SHP77 treated with DMSO at 0.1 percent for 48 hours (cell line): ENCODE measurements at places on chromosomes 7 and 10.

GRCh38 chr7:116552602-116553001, 27.8 kb downstream of the CAV1 start:
- DNase-seq: no peak

GRCh38 chr10:109784236-109784635, 139.1 kb downstream of the XPNPEP1 start:
- DNase-seq: no peak

DNA sequence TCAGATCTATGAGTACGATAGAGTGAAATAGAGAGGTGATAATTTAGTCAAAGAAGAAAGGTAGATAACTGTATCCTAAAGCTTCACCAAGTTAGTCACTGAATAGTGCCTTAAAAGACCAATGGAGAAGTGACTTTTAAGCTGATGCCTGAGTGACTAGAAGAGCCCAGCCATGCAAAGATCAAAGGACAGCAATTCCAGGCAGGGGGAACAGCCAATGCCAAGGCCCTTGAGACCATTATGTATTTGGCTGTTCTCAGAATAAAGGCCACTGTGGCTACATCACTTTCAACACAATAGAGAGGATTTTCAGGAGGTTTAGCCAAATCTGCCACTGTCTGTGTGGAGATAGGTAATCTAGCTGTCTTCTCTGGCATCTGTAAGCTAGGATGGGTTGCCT, 17.8 kb downstream of the HDAC9 start:
- DNase-seq: no peak

DNA sequence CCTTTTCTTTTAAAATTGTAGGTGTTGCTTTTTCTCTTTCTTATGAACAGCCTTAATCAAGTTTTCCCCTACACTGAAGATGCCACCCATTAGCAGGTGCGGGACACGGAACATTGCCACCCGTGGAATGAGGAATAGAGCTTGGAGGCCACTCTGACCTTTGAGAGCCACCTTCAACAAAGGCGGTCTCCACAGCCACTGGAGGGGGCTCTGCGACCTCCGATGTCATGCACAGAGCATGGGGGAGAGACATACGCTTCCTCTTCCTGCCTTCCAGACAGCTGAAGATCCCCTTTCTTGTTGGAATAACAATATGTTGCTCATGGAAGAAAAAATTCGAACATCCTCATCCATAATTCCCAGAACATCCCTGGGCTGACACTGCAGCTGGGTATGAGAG, 39.1 kb downstream of the ADARB2 start:
- DNase-seq: no peak

DNA sequence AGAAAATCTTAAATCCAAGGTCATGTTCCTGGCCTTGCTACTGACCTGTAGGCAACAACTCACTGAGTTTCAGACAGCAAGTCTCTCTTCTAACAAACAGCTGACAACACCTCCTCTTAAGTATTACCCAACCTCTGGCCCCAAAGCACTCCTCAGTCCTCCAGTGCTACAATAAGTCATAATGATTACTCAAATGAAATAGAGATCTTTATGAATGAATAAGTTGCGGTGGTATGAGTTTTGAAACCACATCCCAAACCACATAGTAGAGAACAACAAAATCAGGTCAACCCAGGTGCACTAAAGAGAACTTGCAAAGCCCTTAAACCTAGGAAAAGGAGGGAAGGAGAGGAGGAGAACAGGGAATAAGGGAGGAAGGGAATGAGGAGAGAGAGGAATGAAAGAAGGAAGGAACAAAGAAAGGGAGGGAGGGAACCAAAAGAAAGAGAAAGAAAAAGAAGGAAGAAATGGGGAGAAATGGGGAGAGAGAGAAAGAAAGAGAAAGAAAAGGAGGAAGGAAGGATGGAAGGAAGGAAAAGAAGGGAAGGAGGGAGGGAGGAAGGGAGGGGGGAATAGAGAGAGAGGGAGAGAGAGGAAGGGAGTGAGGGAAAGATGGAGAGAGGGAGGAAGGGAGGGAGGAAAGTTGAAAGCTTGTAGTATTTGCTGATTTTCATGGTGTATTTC, 142.8 kb upstream of the CALCR start:
- no peak for DNase-seq

GRCh38 chr7:45955286-45955685, 34.2 kb upstream of the IGFBP3 start:
- no peak for DNase-seq

DNA sequence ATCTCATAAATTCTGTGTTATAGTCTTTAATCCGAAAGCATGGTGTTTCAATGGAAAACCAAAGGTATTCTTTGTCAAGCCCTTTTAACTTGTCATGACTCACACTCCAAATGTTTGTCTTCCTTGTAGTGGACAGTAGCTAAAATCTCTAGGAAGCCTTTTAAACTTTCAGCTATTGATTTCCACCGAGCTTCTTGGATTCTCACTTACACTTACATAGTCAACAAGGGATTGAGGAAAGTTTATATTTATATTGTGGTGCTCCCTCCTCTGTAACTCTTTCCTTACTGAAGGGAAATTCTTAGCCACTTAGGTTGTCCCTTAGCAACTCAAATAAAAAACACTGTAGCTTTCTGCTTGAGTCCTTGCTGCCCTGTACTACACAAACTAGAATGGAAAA, 31.2 kb upstream of the GPR37 start:
- no peak for DNase-seq

DNA sequence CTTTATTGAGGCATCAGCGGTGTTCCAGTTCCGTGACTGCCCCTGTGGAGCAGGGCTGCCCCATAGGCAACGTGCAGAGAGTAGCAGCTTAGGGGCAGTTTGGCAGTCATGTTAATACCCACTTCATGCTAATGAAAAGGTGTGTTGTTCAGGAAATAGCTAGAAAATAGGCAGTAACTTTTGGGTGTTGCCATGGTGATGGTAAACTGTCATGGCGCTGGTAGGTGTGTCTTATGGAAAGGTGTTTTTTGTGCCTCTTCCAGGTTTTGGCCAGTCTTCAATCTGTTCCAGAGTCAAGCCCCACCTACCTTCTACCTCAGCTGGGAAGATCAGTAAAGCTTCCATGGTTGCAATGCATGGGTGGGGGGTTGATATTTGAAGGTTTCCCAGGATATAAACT, 36.3 kb upstream of the MINDY3 start:
- no peak for DNase-seq

DNA sequence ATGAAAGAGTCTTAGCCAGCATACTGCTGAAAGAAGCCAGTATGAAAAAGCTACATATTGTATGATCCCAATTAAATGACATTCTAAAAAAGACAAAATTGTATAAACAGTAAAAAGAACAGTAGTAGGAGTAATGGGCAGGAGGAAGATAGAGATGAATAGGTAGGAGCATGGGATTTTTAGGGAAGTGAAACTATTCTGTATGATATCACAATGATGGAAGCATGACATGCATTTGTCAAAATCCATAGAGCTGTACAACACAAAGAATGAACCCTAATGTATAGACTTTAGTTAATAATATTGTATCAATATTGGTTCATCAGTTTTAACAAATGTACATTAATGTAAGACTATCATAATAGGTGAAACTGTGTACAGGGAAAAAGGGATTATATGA, 147.9 kb downstream of the IMMP2L start:
- DNase-seq: no peak

- DNase-seq: no peak
Measured at GRCh38 chr10:48802611-48803071, 118.0 kb downstream of the WDFY4 start.

DNA sequence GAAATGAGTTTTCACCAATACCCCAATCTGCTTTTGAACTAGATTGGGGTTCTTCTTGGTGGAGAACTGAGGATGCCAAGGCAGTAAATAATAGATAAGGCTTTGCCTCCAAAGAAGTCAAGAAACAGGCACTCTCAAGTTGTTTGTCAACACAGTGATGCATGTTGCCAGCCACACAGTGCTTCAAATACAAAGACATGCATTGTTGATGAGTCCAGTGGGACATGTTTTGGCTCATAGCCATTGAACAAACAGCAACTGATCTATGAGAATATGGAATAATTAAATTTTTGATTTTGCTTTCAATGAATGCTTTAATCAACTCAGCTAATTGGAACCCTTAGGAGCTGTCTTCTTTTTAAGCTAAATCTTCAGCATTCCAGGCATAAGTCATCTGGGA, 346.4 kb downstream of the THSD7A start:
- DNase-seq: no peak

DNA sequence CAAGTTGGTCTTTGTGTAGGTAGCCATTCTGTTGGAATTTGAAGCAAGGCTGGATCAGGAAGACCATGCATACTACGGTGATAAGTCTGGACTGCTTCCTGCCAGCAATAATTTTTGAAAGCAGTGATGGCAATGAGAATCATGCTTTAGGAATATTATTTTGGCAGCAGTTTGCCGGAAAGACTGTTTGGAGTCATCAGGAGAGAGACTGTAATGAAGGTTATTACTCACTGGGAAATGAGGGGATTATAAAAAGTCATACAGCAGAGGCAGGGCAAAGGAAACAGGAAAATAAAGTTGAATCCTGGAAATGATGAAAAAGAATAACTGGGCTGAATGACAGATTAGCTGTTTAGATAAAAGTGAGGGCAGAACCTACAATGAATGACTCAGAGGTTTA, 1136.8 kb upstream of the AUTS2 start:
- DNase-seq: no peak

DNA sequence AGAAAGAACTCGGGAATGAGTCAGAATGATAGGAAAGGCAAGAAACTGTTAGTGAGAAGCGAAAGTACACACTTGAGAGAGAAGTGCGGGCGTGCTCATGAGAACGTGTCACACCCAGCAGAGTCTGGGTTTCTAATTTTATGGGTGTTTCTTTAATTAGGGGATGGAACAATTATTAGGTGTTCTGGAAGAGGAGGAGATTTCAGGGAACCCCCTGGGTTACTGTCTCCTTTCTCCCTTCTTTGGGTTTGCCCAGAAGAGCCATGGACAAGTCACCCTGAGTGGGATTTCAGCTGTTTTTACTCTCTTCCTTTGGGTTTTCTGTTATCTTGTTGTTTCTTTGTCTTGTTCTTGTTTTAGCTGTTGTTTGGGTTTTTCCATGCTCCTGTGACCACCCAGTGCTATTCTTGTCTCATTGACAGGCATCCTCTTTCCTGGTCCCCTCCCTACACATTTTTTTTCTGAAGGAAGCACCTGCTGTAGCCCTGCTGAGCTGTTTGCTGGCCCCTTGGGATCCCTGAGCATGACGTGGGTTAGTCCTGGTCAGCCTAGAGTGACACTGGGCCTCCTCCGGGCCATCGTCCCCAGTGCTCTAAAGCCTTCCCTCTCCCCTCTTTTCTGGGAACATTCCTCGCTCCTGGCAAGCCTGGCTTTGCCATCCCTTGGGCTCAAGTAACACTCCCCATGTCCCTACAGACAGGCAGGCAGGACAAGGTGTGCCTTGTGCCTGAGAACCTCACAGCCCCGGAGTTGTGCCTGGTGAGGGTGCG, 3.5 kb downstream of the SH2D4B start:
- no peak for DNase-seq

GRCh38 chr10:23951841-23952240, 257.1 kb upstream of the KIAA1217 start:
- no peak for DNase-seq

DNA sequence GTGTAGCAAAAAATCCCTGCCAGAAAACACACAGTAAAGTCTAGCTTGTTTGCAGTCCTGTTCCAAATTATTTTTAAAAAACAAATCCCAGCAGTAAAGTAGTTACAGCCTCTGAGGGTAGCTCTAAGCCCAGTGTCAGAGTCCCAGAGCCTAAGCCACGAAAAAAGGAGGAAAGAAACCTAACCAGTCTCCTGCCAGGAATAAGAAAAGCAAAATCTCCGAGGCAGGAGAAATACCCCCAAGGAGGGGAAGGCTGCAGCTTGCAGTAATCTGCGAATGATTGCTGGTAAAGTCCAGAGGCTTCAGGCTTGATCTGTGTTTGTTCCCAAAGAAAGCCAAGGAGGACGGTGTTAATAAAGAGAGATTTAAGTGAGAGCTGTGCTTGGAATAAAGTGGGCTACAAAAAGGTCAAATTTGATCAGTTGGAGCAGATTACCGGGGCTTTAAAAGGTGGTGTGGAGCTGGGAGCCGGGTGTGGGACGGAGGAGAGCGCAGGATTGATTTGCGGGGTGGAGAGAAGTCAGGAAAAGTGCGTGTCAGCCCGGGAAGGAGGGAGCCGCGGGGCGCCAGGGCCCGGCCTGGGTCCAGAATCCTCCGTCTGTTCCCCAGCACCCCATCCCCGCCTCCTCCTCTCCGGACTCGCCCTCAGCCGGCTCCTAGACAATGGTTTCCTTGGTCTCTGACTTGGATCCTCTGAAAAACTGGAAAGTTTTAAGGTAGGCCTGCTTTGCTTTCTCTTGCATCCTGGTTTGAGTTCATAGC, 219.4 kb upstream of the CELF2 start:
- DNase-seq: no peak

- DNase-seq: no peak
Measured at GRCh38 chr10:27457261-27457945, 46.7 kb upstream of the RAB18 start.

- no peak for DNase-seq
Measured at GRCh38 chr10:117652228-117653169, 110.0 kb downstream of the EMX2 start.

- no peak for DNase-seq
Measured at GRCh38 chr7:15757041-15758000, 70.8 kb upstream of the MEOX2 start.

DNA sequence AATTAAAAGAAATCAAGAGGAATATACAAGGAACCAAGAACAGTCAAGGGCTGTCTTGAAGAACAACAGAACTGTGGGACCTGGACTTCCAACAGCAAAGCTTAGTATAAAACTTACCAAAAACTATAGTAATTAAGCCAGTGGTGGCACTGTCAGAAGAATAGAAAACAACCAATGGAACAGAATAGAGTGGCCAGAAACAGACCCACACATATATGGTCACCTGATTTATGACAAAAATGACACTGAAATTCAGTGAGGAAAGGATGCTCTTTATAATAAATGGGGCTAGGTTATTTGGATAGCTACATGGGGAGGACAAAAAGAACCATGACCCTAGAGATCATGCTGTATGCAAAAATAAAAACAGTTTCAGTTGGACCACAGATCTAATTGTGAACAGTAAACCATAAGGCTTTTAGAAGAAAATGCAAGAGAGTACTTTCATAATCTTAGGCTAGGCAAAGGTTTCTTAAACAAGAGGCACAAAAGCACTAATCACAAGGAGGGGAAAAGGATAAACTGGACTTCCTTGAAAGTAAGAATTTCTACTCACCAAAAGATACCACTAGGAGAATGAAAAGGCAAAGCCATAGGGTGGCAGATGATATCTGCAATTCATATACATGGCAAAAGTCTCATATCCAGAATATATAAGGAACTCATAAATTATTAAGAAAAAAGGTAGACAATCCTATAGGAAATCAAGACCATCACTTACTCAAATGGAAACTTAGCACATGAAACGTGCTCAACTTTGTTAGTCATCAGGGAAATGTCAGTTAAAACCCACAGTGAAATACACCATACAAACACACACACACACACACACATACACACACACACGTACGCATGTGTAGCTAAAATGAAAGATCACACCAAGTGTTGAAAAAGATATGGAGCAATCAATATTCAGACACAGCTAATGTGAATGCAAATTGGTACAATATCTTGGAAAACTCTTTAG, 20.8 kb downstream of the HYCC1 start:
- DNase-seq: no peak

DNA sequence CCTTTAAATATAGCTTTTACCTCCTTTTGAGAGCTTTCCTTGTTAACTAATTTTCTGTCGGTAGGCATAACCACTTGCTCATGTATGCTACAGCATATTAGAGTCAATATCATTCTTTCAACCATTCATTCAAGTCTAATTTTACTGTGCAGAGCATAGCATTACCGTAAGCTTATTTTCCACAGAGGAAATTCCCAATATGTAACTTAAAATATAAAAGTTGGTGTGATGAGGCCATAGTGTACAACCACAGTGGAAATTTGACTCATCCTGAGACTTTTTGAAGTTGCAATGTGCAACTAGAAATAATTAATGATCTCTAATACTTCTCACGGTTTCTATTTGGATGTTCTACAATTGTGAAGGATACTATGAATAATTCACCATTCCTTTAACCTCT, 80.6 kb upstream of the KLF6 start:
- DNase-seq: no peak
